ENCODE measurements at places on chromosomes 4 and X. TPM values are rescaled to one million over a fixed set of nuclear protein-coding genes. Genes with fewer than 3 reads are reported as not detected.

DNA sequence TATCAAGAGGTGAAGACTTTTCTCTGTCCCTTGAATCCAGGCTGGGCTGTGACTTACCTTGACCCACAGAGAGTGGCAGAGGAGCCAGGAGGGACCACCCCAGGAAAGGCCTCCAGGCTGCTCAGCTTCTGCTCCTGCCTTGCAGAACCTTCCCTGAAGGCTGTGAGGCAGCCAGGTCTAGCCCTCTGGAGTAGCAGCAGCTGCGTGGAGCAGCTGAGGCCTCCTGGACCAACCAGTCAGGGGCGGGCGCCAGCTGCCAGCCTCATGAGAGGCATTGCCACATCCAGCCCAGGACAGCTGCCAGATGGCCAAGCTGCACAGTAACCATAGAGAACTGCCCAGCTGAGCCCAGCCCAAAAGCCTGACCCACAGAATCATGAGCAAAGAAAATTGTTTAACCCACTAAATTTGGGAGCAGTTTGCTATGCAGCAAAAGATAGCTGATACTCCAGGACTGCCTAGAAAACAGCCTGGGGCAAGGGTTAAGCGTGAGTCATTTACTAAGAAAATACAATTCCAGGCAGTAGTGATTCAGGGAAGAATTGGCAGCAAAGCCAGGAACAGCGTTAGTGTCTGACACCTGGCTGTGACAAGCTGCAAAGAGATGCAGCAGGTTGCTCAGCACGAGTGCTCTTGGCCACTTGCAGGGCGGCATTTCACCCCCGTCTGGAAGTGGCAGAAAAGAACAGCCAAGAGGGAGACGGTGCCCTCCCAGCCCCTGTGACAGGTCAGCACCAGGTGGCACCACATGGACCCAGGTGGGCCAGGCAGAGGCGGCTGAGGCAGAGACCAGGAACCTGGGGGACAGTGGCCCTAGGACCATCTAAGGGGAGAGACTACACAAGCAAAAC, 14.7 kb upstream of the PDE6B start:
- DNase-seq: no peak

GRCh38 chr4:10701161-10701560, 16.6 kb upstream of the CLNK start:
- no peak for DNase-seq

DNA sequence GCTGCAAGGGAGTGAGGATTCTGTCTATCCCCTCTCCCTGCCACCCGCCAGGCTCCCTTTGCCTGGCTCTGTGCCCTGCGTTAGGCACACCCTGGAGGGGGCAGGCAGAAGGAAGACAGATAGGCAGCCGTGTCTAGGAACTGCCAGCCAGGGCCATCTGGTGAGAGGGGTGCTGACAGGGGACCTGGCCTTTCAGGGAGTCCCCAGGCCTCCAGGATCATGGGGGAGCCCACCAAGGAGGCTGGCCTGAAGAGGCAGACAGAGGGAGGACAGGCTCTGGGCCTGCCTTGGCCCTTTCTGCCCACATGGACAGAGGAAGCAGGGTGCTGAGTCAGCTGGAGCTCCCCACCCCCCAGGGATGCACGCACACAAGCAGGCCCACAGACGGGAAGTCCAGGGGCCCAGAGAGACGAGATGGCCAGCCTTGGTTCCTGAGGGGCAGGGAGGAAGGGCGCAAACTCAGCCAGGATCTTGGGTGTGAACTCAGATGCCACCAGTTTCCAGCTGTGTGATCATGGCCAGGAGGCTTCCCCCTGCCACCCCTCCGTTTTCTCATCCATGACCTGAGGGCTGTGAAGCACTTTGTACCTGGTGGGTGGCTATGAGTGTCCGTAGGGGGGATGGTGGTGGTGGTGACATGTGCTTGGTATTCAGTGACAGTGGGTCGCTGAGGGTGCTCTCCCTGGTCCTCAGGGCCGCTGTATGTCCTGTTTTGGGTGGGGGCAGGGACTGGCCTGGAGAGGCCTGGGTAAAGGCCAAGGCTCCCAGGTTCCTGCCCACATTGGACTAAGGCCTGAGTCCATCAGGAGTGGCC, 1.8 kb downstream of the SH3BP2 start:
- peak; percentile 59 for DNase-seq

GRCh38 chrX:22060415-22061280, 28.5 kb downstream of the PHEX start:
- no peak for DNase-seq

DNA sequence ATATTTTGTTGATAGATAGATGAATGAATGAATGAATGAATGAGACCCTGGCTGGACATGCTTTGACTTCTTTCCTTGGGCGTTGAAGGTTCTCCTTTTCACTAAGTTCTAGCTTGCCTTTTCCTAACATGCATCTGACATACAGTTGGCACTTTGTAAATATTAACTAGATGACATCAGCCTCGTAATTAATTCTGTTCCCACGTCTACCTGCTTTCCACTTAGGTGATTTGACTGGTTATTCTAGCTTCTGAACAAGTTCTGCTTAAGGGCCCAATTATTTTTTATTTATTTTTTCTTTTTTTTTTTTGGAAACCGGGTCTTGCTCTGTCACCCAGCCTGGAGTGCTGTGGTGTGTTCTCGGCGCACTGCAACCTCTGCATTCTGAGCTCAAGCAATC, 13.9 kb upstream of the RASL11B start:
- no peak for DNase-seq

- no peak for DNase-seq
Observed at GRCh38 chrX:149002320-149002719, 501.9 kb downstream of the AFF2 start.

- DNase-seq: no peak
Observed at GRCh38 chr4:53322696-53323095, 43.2 kb downstream of the SCFD2 start.

DNA sequence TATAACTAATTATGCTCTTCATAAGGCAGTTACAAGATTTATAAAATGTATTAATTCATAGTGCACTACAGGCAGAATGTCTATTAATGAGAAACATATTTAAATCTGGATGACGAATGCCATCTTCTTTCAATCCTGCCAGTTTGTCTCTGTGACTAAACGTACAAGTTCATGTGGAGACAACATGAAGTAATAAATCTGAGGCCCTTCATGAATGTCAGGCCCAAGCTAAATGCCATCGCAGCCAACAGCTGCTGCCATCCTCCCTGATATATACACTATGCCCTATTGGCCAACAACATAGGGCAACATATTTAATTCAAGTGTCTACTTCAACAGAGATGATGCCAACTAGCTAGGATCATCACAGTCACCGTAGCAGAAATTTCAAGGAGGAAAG, 43.7 kb downstream of the TSPAN5 start:
- DNase-seq: no peak

- DNase-seq: no peak
Observed at GRCh38 chr4:102328045-102328444, 17.2 kb downstream of the SLC39A8 start.

DNA sequence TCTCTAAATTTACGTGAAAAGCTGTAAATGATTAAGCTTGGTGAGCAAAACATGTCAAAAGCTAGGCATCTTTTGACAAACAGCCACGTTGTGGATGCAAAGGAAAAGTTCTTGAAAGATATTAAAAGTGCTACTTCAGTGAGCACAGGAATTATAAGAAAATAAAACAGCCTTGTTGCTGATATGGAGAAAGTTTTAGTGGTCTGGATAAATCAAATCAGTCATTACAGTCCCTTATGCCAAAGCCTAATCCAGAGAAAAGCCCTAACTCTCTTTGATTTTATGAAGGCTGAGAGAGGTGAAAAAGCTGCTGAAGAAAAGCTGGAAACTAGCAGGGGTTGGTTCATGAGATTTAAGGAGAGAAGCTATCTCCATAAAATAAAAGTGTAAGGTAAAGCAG, 487.2 kb downstream of the CCSER1 start:
- no peak for DNase-seq

- DNase-seq: no peak
Observed at GRCh38 chrX:132858018-132858417, 100.4 kb downstream of the HS6ST2 start.

GRCh38 chr4:113899271-113900070, 80.0 kb downstream of the ARSJ start:
- DNase-seq: no peak

DNA sequence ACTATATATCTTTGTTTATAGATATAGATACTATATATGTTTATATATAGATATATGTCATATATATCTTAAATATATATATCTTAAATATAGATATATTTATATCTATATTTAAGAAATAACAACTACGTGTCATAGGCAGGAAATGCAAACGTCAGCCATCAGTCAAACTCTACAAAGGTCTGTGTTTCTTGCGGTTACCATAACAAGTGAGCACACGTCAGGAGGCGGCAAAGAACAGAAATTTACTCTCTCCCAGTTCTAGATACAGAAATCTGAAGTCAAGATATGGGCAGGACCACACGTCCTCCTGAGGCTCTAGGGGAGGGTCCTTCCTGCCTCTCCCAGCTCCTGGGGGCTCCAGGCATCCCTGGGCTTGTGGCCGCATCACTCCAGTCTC, 6.5 kb downstream of the PLCXD1 start:
- no peak for DNase-seq

DNA sequence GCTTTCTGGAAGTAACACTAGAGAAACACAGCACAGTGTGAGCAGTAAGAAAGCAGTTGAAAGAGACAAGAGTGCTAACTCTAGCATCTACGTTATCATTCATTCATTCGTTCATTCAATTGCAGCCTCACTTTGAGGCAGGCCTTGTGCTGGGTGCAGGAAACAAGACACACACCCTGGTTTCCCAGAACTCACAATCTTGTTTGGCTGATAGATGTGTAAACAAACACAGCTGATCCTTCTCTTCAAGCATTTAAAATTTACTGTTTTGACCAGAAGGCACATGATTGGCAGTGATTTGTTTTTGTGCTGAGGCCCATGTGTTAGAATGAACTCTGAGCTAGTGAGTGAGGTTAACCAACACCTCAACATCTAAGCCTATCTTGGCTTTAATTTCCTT, 20.4 kb upstream of the TBC1D9 start:
- no peak for DNase-seq

DNA sequence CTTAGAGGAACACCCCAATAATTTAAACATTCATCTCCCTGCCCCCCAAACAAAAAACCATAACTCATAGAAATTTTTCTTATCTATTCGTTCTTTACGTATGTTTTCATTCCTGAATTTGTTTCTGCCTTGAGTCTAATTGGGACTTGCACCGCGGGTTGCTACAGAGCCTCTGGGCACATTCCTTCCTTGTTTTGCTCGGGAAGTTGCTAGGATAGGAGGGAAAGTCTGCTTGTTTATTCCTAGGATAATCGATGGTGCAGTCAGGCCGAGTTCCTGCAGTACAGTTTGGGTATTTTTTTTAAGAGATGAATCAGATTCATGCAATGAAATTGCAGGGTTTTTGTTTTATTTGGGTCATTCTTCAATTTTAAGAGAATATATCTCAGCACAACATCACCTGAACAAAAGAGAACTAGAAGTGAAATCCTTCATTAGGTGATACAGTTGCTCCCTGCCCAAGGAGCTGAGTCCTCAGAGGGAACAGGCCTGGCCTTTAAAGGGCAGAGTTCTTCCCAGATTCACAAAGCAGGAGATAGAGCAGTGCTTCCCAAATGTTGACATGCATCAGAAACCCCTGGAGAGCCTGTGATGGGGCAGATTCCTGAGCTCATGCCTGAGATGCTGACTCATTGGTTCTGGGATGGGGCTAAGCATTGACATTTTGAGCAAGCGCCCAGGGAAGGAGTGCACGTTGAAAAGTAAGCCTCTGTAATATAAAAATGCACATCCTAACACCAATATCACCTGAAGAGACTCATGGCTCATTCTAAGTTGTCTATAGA, 114.9 kb upstream of the FAM9B start:
- DNase-seq: no peak

DNA sequence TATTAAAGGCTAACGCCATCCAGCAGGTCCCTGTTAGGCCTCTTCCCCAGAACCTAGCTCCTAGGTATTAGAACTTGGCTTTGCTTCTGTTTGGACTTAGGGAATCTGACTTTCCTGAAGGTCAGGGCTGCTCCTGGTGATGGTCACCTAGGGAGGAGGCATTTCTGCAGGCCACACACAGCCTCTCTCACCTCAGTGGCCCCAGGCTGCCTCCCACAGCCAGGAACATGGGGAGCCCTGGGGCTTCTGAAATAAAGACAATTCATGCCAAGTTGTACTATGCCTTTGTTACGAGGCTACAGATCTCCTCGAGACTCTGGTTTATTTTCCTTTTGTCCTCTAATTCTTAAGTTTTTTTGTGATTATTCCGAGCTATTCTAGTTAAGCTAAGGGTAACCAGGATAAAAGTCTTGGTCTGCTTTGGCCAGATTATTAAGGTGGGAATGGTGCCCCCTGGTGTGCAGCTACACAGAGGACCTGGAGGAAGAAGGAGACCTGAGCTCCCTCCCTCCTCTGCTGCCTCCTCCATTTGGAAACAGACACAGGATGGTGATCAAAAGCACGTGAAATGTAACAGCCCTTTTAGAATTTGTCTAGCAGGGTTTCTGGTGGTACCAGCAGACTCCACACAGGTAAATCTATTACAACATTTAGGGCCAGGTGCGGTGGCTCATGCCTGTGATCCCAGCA, 131.0 kb downstream of the DCLK2 start:
- DNase-seq: no peak

- DNase-seq: peak; percentile 51
Observed at GRCh38 chrX:50814701-50815100, 707 bp upstream of the SHROOM4 start.

DNA sequence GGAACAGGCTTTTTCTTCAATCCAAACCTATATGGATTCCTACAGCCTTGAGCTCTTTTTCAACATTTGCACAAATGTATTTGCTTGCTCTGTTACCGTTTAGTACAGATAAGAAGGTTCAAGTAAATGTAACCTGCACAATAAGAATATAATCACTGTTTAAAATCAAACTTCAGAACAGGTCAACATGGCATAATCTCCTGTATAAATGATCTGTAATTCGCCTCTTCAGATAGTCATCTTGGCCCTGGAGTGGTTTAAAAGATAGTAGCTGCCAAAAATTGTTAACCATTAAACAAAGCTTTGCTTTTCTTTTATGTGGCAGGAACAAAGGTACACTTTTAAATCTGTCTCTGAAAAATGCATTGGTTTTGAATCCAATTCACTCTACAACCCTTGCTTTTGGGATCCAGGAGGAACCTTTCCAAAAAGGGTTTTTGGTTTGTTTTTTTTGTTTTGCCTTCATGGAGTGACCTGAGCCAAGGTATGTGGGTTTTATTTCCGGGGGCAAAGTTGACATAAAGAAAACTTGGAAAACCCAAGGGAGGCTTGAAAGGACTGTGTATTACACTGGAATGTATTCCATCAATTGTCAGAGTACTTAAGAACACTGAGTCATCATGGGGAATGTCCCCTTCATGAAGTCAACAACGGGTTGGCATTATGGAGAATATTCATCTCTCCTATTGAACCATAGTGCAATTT, 210.4 kb upstream of the HCCS start:
- no peak for DNase-seq

GRCh38 chr4:155208258-155209054, at the start of gene NPY2R:
NPY2R (plus strand) TSS chr4:155208636; CDS start chr4:155213940, 5,304 bp downstream.
- no peak for DNase-seq

- no peak for DNase-seq
Observed at GRCh38 chr4:173269280-173269679, 64.9 kb downstream of the HMGB2 start.

PNMA5 gene
- total RNA-seq: not detected

HSD17B13 gene
- not detected for total RNA-seq

VCX gene
- not detected for total RNA-seq

MAGEB2 gene
- total RNA-seq: not detected

CENPVL2 gene
- total RNA-seq: not detected

FRAS1 gene
- 3.3 TPM for total RNA-seq

IL13RA2 gene
- not detected for total RNA-seq

SUPT20HL2 gene
- total RNA-seq: not detected

CT45A1 gene
- not detected for total RNA-seq

AWAT1 gene
- total RNA-seq: not detected
